ENCODE measurements at places on chromosomes 16 and 17.

- DNase-seq = no peak
These were observed 352.5 kb downstream of the FOXL1 start for GRCh38 chr16:86930663-86931373.

DNA sequence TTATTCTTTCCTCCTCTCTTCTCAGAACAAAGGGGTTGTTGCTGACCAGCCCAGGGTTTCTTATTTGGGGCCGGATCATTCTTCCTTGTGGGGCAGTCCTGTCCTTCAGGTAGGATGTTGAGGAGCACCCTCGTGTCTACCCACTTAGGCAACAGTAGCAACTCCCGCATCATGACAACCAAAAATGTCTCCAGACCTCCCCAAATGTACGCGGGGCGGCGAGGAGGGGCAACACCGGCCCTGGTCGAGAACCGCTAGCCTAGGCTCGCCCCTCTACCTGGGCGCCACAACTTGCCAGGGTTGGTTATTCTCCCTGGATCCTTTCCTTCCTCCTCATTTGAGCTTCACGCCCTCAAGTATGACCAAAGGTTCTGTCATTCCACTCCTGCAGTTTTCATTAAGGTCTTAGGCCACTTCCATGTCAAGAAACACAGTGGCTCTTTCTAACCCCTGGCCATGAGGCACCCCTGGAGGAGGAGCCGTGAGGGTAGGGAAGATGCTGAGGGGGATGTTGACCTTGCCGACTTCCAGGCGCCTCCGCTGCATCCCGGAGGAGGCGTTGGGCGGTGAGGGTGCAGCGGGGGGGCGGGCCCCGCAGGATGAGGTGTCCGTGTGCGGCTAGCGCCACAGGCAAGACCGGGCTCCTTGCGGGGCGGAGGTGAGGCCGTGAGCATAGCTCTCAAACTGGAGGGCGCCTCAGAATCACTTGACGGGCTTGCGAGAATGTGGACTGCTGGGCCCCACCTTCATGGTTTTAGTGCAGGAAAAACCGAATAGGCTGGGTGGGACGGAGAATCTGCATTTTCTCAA, 712 bp upstream of the SPECC1 start:
- no peak for DNase-seq

DNA sequence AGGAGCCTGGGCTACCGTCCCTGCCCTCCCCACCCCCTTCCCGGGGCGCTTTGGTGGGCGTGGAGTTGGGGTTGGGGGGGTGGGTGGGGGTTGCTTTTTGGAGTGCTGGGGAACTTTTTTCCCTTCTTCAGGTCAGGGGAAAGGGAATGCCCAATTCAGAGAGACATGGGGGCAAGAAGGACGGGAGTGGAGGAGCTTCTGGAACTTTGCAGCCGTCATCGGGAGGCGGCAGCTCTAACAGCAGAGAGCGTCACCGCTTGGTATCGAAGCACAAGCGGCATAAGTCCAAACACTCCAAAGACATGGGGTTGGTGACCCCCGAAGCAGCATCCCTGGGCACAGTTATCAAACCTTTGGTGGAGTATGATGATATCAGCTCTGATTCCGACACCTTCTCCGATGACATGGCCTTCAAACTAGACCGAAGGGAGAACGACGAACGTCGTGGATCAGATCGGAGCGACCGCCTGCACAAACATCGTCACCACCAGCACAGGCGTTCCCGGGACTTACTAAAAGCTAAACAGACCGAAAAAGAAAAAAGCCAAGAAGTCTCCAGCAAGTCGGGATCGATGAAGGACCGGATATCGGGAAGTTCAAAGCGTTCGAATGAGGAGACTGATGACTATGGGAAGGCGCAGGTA, 762 bp downstream of the CDK12 start:
- DNase-seq = no peak

DNA sequence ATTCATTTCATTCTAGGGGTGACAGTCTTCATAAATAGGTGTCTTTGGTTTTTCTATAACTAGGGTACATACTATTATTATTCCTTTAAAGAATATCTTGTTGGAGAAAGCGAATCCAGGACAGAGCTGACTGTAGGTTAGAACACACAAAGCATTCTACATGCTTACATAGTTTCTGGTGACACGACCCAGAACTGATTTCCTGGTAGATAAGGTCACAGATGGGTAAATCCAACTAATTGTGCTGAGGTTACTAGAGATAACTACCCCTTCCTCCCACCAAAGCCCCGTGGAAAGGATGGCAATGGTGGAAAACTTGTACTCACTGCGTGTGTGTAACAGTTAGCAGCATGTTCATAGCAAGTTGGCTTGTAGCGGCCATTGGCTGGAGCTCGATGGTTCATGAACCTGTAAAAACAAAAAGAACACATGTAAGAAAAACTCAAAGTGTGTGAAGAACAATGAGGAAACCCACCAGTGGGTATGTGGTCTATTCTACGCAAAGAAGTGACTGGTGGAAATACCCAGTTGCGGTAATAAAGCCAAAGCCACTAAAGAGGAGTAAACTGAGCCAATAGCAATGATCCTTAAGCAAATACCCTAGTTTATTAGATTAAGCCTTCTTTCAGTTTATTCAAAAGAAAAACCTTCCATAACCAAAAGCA, 7.7 kb downstream of the MMD start:
- no peak for DNase-seq

DNA sequence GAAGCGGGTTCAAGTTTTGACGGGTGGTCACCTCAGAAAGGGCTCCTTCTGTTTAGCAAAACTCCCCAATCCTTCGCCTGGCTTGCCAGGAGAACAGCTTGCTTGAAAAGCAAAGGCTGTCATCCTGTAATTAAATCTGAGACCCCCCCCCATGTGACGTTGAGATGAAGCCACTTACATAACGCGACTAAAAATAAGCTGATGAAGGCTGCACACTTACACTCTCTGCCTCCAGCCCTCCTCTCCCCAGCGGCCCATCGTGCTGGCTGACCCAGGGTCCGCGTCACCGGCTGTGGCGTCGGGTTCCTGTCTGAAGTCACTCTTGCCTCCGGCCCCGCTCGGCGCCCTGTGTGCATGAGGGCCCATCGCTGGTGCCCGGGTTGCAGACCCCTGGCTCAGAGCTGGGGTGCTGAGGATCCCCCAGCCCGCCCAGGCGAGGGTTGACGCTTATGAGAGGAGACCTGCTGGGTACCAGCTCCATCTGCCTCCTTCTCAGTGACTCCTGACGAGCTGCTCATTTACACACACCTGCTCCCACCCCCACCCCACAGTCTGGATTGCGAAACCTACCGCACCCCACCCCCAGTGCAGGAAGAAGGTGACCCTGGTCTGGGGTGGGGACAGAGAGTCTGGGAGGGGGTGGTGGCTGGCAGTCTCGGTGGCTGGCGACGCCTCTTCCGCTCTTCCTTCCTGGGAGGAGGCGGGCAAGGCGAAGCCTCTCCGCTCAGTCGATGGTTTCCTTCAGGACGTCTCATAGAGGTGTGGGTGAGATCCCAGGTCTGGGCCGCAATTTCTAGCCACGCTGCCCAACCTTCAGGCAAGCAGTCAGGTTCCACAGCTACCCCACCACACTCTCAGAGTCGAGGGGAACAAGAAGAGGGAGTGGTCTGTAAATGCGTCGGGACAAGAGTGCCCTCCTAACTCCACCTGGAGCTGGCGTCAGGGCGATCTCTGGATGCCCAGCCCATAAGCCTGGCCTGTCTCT, 3.1 kb upstream of the BAIAP2 start:
- DNase-seq = no peak

DNA sequence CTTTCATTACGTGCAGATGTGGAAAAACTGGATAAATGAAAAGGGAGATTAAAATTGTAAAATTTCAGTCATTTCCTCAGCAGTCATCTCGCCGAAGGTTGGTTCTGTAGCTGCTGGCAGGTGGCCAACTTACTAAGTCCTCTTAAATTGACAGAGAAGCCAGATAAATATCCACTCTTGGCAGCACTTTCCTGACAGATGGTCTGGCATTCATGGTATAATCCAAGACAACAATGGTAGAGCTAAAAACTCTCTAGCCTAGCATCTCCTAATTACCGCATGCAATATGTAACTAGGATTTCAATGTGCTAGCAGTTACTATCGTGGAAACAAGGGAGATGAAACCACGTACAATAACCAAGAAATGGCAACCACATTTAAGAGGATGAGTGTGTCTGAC, 306.3 kb downstream of the CNTNAP4 start:
- DNase-seq = no peak

DNA sequence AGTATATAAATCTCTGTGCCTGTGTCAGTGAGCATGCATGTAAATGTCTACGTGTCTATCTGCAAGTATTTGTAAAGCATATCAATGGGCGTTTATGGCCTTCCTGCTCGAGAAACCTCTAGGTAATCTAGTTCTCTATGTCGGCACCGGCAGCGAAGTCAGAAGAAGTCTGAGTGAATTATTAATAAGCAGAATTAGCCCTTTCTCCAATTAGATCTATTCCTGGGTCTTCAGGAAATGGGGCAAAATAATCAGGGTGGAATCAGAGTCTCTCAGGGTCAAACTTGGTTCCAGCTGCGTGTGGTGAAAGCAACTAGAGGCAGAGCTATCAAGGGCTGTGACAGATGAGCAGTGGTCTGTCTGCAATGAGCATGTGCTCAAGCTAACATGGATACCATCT, at the start of gene C17orf78:
Gene C17orf78 (plus strand): TSS at position 280 of the 400 bp plus-strand sequence. CDS start 108 bp downstream, at position 388.
- no peak for DNase-seq

GRCh38 chr17:39212841-39213480, 12.8 kb downstream of the STAC2 start:
- DNase-seq = peak; percentile 51

Measured in gastrocnemius medialis (tissue), 4 donors.